ENCODE measurements at places on chromosomes 1 and 21.

DNA sequence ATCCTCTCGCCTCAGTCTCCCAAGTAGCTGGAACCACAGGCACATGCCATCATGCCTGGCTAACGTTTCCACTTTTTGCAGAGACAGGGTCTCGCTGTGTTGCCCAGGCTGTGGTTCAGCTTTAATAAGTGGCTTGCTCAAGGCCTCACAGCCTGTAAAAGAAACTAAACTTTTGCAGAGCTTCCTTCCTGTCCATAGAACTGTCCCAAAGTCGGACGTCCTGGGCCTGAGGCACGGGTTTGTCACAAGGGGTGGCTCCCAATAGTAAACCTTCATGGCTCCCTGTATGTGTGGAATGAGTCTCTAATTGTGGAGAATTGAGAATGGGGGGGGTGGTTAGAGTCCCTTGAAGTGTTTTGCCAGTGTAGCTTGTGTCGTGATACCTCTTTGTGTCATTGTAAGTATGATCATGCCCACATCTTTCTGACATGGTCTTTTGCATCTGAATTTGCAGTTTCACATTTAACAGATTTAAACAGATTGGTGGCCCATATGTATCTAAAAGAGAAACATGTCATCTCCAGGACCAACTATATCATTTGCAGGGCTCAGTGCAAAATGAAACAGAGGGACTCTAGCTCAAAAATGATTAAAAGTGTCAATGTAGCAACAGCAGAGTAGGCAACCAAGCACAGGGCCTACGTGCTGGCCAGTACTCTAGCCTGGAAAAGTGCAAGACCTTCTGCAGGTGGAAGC, 332.1 kb downstream of the KIF26B start:
- no peak for DNase-seq

- DNase-seq, result no peak
These were observed 40.1 kb downstream of the PTPRC start for GRCh38 chr1:198678901-198679329.

- DNase-seq, result no peak
These were observed 7.1 kb downstream of the ACOT7 start for GRCh38 chr1:6386371-6386949.

DNA sequence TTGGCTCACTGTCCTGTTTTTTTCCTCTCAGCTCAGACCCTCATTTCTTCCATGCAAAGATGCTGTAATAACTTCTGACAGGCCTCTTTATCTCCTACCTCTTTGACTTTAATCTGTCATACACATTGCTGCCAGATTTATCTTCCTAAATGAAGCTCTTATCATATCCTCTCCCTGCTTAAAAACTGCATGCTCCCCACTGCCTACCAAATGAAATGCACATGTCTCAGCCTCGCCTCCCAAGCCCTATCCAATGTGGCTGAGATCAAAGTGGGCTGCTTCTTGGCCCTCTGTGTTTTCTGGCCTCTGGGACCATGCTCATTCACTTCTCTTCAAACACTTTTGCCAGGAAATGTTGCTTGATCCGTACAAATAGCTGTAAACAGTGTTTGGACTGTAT, 38.3 kb downstream of the IRF2BP2 start:
- DNase-seq, result no peak

DNA sequence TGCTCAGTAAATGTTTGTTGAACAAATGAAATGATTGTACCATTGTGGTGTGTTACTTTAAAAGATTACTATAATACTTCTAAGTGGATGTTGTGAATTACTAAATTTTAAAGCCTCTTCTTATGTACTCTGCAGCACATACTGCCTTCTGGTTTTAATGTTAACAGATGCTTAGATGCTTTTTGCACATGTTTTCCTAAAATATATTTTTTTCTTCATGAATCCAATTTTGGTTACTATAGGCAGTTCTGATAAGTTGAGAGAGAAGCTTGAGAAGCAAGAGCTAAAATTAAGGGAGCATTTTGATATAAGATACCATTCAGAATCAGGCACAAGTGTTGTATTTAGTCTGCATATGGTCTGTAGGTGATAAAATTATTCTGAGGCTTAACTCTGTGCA, 21.3 kb downstream of the CTTNBP2NL start:
- DNase-seq, result no peak

DNA sequence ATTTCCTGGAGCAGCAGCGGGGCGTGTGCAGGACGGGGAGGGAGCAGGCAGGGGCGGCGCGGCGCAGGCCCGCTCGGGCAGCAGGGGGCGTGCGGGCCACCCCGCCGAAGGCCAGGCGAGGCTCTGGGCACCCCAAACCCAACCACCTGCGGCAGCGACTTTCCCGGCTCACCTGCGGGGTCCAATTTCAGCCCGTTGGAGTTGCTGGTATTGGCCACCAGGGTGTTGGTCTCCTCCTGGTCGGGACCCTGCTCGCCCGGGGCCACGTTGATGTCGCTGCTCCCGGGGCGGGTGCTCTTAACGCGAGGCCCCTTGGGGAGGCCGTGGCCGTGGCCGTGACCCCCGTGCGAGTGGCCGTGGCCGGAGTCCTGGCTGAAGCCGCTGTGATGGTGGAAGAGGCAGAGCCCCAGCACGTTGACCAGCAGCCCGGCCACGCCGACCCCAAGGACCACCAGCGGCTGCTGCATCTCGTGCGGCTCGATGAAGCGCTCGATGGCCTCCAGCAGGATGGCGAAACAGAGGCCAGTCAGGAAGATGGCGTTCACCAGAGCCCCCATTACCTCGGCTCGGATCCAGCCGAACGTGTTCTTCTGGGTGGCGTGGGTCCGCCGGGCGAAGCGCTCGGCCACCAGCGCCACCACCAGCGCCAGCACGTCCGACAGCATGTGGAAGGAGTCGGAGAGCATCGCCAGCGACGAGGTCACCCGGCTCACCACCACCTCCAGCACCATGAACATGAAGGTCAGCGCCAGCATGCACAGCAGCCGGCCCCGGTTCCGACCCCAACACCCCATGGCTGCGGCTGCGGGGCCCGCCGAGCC, 932 bp downstream of the SLC30A1 start:
- DNase-seq, result peak; percentile 59

- DNase-seq, result no peak
These were observed 56.0 kb upstream of the NTPCR start for GRCh38 chr1:232894436-232894835.

GRCh38 chr1:194717334-194717733, 1530.9 kb upstream of the B3GALT2 start:
- DNase-seq, result no peak

- no peak for DNase-seq
These were observed 126.4 kb downstream of the DHRS3 start for GRCh38 chr1:12491656-12492055.

- DNase-seq, result no peak
These were observed at the start of gene RGS4 for GRCh38 chr1:163069142-163069541. RGS4 (plus strand) TSS chr1:163069361; CDS start chr1:163069485, 124 bp downstream.

DNA sequence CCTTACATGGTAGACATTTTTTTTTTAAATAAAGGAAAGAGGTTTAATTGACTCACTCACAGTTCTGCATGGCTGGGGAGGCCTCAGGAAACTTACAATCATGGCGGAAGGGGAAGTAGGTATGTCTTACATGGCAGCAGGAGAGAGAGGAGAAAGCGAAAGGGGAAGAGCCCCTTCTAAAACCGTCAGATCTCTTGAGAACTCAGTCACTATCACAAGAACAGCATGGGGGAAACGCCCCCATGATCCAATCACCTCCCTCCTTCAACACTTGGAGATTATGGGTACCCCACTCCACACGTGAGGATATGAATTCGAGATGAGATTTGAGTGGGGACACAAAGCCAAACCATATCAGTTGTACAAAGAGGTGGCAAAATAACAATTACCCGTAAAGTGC, 301.7 kb downstream of the GRIK1 start:
- DNase-seq, result no peak
